GM13976 (cell line): ENCODE measurements at places on chromosomes 6 and 20.

DNA sequence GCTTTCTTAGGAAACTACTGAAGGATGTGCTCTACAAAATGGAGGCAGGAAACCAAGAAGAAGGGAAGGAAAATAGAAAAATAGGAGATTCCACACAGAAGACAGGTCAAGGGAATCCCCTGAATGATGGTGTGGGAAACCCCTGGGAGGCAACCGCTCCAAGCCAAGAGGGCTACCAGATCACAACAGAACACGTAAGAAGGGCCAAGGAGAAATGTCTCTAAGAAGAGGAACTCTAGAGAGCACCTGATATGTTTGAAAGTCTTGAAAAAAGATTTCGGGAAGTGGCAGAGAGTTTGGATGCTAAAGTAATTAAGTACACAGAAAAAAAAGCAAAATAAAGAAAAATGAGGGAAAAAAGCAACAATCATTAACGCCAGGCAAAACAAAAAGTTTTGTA, 7.1 kb downstream of the KIF13A start:
- DNase-seq, result no peak

DNA sequence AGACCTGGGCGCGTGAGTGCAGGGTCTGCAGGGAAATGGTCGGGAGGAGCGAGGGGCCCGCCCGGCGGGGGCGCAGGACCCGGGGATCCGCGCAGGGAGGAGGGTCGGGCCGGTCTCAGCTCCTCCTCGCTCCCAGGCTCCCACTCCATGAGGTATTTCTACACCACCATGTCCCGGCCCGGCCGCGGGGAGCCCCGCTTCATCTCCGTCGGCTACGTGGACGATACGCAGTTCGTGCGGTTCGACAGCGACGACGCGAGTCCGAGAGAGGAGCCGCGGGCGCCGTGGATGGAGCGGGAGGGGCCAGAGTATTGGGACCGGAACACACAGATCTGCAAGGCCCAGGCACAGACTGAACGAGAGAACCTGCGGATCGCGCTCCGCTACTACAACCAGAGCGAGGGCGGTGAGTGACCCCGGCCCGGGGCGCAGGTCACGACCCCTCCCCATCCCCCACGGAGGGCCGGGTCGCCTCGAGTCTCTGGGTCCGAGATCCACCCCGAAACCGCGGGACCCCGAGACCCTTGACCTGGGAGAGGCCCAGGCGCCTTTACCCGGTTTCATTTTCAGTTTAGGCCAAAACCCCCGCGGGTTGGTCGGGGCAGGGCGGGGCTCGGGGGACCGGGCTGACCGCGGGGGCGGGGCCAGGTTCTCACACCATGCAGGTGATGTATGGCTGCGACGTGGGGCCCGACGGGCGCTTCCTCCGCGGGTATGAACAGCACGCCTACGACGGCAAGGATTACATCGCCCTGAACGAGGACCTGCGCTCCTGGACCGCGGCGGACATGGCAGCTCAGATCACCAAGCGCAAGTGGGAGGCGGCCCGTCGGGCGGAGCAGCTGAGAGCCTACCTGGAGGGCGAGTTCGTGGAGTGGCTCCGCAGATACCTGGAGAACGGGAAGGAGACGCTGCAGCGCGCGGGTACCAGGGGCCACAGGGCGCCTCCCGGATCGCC, 54.2 kb upstream of the HLA-A start:
- DNase-seq, result peak; percentile 87

- no peak for DNase-seq
Observed at GRCh38 chr6:156437121-156437879, 339.9 kb upstream of the ARID1B start.

DNA sequence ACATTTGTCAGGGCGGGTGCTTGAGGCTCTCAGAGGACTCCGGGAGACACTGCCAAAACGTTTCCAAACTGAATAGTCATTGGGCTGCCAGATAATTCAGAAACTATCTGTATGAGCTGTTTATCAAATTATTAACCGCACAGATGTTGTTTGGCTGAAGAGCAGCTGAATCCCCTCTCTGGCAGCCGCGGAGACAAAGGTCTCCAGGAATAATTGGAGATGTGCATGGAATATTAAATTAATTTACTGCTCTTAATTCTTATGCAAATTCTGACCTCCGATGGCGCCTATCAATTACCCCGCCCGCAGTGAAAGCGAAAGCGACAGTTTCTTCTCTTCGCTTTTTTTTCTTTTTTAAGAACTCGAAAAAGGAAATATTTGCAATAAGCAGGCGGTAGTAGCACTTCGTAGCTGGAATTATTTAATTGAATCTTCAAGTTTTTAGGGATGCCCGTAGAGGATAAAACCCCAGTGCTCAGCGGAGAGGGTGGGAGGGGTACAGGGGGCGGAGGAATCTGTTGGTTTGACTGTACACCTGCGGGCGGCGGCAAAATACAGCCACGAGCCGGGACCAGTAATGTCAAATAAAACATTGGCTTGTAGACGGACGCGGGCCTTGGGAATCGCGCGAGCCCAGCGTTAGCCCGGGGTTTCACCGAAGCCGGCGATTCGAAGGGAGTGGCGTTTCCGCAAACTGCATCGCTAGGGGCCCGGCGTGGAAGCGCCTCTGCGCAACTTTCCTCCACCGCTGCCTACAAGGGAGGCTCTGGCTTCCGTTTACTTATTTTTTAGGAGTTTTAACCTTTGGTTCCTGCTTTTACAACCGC, 6.2 kb downstream of the LINC00237 start:
- DNase-seq, result peak; percentile 61

DNA sequence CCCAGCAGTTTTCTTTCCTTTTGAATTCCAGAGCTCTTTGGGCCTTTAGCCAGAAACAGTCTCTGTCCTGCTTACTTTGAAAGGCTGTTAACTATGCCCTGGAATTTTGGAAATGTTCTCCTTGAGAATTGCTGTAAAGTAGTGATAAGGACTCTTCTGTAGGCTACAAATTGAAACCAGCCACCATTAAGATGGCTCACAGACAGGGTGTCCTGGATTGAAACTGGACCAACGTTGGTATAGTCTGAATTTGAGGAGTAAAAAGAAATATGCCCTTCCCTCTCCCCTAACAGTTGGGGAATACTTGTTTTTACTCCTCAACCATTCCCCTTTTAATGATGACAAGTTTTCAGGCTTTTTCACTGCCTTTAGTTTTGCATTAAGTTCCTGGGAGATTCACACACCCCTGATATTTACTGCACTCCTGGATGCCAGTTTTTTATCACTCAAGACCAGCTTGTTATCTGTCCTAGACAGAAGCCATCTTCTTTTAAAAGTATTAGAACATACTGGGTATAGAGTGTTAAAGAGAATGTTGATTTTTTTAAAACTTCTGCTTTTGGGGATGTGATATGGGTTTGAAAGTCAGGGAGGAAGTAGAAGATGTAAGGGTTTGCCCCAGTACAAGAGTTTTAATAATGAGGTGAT, 21.9 kb downstream of the TOP1 start:
- no peak for DNase-seq

- no peak for DNase-seq
Observed at GRCh38 chr20:63864545-63864977, 509 bp upstream of the TPD52L2 start.

DNA sequence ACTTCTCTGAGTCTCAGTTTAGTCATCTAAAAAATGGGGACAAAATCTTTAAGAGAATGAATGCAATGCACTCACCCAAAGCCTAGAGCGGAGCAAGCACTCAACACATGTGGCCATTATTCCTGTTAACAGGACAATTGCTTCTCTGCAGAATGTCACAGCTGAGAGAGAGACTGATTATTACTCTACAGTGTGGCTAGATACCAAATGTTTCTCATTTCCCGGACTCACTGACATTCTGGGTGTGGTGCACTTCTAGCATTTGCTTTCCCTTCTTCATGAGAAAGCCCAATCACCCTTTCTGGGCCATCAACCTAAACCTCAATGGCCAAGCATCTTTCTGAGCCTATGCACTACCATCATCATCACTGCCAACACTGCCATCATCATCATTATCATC, 273.9 kb downstream of the ZNF217 start:
- DNase-seq, result no peak

- DNase-seq, result no peak
Observed at GRCh38 chr20:34328928-34329677, 25.9 kb upstream of the AHCY start.

DNA sequence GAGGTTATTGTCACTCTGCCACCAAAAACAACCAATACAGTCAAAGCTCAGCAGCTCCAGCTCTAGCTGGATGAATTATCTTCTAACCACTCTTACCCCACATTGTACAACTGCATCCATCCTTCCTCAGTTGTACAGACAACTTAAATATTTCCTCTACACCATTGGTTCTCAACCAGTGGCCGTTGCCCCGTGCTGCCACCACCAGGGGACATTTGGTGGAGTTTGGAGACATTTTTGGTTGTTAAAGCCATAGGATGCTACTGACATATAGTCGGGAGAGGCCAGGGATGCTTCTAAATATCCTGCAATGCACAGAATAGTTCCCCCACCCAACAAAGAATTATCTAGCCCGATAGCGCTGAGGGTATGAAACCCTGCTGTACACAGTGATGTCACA, 59.3 kb downstream of the SHLD1 start:
- DNase-seq, result no peak

GRCh38 chr20:16966276-16966880, 218.2 kb downstream of the OTOR start:
- no peak for DNase-seq

DNA sequence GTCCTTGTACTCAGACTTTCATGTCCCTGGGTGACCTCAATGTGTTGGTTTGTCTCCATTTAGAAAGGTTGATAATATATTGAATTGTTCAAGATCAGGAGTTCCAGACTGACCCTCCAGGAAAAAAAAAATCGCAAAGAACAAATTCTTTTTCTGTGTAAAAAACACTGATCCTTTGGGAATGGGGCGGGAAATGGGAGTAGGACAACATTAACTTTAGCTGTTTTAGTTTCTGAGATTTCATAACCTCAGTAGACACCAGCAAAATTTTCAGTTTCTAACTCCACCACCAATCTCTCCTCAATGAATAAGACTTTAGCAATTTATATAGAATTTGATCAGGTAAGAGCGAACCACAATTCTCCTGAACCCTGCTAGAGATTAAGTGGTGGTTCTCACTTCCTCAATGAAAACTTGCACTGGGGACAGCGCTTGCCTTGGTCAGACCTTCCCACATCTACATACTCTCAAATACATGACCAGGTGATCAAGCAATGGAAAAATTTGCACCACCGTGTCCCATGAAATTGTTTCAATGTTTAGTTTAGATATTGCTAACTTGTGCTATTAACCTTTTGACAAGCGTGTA, 231.2 kb upstream of the PLN start:
- peak; percentile 12 for DNase-seq

DNA sequence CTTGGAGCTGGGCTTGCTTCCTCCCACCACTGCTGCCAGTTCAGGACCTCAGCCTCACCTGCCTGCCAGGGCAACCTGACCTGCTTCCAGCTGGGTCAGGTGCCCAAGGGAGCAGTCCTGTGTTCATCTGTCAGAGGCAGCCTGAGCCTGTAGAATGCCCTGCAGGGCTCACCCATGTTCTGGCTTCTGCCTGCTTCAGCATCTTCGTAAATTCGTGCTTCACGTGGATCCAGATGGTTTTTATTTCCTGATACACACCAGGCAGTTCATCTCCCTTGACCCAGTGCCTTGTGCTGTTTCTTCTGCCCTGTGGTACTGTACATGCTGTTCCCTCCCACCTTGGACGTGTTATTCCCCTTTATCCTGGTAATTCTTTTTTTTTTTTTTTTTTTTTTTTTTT, 50.2 kb downstream of the ARID1B start:
- DNase-seq, result no peak

DNA sequence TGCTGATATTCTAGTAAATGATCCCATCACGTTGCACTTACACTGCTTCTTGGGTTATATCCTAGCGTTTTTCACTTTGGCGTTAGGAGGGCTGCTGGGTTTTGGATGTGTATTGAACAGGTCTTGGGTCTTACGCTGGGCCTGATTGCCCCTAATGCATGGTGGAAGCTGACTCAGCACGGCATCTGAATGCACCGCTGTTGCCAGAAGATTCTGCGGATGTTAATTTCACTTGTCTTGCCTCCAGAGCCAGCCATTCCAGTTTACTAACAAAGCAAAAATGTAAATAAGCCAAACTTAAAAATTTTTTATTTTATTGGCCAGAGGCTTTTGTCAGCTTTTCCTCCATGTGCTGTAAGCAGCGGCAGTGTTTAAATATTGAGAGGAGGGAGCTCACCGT, 233.5 kb downstream of the TMEM242 start:
- no peak for DNase-seq

- no peak for DNase-seq
Observed at GRCh38 chr6:151796842-151797530, 10.5 kb upstream of the ESR1 start.

- no peak for DNase-seq
Observed at GRCh38 chr6:56505512-56506260, 137.0 kb downstream of the DST start.

DNA sequence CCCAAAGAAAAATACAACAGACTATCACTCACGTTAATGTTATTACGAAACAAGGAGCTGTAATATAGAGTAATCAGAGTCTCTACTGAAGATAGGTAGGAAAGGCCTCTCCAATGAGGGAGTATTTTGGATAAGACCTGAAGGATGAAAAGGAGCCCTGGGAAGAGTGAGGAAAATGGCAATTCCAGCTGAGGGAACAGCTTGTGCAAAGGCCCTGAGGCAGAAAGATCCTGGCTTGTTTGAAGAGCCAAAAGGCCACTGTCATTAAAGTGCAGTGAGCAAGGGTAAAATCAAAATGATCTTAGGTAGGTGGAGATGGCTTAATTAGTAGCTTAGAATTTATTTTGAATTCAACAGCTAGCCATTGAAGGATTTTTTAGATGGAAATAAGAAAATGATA, 138.6 kb downstream of the KHDC1L start:
- no peak for DNase-seq

GRCh38 chr6:156727715-156728385, 49.3 kb upstream of the ARID1B start:
- no peak for DNase-seq

DNA sequence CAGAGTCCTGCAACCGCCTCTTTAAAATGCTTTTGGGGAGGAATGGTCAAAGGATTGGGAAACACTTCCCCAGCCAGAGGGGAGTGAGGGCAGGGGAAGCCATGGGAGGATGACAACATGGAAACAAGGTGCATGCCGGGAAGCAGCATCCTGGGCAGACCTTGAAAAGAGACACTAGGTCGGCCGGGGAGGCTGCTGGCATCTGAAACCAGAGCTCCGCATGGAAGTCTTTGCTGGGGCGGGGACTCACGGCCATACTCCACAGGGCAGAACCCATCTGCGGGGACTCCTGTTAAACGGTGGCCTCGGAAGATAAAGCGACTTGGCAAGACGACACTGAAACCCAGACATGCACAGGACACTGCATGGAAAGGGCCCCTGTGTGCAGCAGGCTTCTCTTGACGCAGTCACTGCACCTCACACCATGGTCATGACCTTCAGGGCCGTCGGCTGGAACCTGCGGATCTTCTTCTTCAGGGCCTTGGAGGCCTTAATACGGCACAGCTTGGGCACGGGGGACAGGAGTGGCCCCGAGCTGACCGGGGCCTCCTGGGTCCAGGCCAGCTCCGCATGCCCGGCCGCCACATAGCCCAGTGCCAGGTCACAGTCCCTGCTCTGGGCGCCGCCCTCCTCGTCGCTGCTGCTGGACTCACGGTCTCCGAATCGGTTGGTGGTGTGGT, 12.4 kb downstream of the DACT2 start:
- DNase-seq, result no peak

- no peak for DNase-seq
Observed at GRCh38 chr20:20274821-20275220, 93.1 kb upstream of the INSM1 start.

- DNase-seq, result no peak
Observed at GRCh38 chr6:40715570-40716403, 128.6 kb upstream of the LRFN2 start.
